OCI-M1 (cell line): ENCODE measurements at places on chromosomes 6 and 20.

DNA sequence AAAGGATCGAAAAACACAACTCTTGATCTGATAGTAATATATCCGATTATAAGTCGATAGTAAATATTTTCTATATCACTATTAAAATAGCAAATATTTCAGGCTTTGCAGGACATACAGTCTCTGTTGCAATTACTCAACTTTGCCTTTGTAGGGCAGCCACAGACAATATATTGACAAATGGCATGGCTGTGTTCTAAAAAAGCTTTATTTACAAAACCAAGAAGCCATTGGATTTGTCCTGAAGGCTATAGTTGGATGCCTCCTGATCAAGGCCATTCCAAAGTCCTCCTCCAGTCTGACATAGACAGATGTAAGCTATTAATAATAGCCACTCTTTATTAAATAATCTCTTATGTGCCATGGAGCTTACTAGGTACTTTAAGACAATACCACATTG lies 5.9 kb downstream of the OCSTAMP start:
- DNase-seq, result peak; percentile 26

DNA sequence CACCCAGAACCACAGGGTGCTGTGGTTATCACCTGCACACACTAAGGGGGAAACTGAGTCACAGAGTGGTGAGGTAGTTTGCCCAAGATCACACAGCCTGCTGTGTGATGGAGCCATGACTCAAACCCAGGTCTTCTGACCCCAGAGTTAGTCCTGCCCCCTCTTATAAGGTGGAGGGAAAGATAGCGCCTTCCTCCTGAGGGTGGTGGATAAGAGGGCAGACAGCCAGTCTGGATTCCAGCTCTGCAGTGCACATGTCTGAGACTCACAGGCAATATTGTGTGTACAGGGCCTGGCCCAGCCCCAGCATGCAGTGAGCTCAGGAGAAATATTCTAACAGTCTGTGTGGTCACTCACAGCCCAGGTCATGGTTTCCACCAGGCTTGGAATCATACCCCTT lies 393.7 kb downstream of the CDH4 start:
- no peak for DNase-seq

DNA sequence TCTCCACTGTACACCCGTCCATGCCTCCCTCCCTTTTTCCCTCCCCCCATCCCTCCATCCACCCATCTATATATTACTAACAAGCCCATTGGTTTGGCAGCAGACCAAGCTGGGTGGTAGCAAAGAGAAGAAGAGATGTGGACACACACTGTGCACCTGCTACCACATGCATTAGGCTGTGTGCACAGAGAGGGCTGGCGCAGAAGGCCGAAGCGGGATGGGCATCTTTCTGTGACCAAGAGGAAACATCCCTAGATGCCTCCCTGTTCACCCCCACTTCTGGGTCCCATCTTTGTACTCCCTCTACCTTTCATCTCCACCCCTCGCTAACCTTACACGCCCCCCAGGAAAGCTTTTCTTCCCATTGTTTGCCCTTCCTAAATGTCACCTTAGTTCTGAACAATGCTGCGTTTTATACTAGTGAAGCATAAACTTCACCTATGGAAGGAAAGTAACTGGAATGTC lies 64.9 kb upstream of the AFDN start:
- no peak for DNase-seq

GRCh38 chr6:1372690-1373089 lies 16.7 kb upstream of the FOXF2 start:
- DNase-seq, result no peak

- no peak for DNase-seq
Observed at GRCh38 chr6:12081771-12082170, 69.7 kb downstream of the HIVEP1 start.

GRCh38 chr20:933029-933428 lies 16.9 kb upstream of the ANGPT4 start:
- peak; percentile 83 for DNase-seq

- no peak for DNase-seq
Observed at GRCh38 chr6:125884634-125885371, 71.8 kb upstream of the HINT3 start.

DNA sequence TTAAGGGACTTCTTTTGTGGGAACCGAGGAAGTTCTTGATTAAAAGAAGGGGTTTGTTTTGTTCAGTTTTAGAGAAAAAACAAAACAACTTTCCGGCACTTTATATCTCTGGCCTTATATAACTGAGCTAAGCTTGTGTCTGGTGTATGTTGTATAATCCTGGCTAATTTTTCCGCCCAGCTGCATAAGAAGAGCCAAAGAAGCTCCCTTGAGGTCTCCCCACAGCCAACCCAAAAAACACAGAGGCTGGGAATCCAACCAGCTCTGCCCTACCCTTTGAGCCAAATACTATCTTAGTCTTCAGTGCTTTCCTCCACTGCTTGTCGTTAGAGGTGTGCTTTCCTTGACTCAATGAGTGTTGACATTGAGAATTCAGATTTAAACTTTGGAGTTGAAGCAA lies 45.5 kb upstream of the RNF146 start:
- DNase-seq, result no peak

GRCh38 chr6:40287296-40287850 lies 299.8 kb downstream of the LRFN2 start:
- DNase-seq, result no peak

DNA sequence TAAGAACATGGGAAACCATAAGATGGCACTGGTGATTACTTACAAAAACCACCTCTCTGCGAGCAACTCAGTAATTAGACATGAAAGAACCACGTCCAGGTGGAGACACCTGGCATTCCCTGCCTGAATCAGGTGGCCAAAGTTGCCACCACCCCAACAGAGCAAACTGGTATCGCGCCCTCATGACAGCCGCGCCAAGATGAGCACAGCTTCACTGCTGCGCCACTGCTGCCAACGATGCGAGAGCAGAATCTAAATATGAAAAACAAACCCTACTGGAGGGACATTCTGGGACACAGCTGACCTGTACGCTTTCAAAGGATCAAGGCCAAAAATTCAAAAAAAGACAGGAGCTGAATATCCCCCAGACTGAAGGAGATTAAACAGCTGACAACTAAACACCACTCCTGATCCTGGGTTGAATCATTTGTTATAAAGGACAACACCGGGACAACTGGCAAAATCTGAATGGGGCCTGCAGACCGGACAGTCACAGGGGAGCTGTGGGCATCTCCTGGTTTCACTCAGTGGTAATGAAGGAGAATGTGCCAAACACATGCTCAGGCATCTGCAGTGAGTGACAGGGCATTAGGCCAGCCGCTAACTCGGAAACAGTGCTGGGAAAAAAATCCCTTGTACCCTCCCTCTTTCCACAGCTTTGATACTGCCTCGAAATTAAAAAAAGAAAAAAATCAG lies 17.4 kb downstream of the CST7 start:
- DNase-seq, result no peak

DNA sequence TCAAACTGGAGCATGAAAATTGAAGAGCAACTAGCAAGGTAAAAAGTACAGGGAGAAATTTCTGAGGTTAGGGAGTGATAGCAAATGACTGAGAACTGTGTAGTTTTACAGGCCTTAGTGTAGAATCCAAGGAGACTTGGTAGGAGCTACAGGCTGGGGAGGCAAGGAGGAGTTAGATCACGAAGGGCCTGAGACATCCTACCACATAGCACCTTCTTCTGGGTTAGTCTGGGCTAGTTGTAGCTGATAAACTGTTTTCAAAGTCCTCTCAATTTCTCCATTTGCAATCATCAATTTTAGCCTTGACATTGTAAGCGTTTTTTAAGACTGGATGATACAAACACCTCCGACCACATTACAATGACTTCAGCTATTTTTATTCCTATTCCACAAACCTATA lies 209.7 kb downstream of the TMEM200A start:
- DNase-seq, result no peak

DNA sequence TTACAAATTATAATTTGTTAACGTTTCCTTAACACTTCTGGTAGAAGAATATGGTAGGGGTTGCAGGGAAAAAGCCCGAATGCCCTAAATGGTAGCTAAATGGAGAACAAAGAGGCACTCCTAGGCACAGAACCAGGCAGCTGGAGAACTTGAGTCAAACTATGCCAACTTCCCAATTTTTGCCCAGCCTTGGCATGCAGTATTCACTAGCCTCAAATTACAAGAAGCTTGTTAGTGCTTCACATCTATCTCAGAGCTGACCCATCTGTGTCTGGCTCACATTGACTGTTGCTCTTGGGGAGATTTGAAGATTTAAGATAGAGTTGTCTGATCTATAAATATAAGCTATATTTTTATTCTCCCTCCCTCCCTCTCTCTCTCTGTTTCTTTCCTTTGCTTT lies 19.4 kb upstream of the LRFN2 start:
- no peak for DNase-seq

DNA sequence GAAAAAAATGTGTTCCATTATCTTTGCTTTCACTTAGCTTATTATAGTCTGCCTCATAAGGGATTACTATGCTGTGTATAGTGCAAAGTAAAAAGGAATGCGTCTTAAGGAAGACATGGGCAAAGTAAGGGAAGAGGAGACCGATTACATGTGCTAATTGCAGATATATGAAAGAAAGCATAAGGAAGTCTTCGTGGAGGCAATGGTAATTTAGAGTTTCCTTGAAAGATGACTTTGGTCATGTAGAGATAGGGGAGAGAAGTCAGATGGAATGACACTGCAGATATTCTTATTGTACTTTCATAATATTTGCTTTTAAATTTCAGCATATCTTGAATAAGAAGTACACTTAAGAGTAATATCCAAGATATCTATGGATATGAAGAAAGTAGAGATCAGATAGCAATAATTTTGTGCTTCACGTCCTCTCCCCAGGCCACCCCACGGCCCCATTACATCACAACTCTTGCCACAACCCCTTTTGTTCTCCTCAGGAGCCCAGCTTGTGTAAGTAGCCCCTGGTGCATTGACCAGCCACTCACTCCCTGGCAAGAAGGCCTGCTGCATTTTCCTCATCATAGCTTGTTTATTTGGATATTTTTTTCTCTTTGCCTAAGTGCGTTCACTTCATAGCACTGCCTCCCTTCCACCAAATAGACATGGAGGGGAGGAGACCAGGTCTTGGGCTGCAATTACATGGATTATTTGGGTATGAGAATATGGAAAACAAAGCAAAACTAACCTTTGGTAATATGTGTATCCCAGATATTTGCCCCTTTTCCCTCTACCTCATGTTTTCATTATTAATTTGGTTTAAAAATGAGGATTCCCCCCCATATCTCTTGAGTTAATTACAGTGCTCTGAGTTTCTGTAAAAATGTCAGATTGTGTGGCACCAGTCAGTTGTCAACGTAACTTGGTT lies 30.7 kb upstream of the COL10A1 start:
- peak; percentile 81 for DNase-seq

- DNase-seq, result no peak
Observed at GRCh38 chr6:73968221-73968757, 272.3 kb downstream of the CD109 start.

DNA sequence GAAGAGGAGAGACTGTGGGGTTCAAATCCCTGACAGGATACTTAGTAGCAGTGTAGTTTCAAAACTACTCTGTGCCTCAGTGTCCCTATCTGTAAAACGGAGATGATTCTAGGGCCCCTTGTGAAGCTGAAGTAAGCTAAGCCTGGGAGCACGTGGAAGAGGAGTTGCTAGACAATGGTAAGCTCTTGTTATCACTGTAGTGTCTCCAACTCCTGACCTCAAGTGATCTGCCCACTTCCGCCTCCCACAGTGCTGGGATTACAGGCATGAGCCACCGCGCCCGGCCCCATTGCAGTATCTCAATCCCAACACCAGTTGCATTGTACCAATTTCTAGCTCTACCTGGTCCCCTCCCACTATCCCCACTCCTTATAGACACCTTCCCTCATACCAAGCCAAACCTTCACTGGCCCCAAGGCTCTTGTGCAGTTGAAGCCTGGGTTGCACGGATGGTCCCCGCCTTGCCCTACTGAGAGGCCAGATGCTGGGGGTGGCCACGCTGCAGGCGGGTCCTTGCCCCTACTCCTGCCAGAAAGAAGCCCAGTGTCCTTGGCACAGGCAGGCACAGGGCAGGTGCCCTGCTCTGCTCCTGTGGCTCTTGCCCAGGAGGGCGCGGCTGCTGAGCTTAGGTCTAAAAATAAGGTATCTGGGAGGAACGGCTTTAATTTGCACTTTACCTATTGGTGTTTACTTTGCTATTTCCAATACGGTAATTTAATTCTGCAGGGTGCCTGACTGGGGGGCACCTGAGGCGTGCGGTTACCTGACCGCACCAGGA lies 118.1 kb downstream of the VEGFA start:
- DNase-seq, result peak; percentile 93

GRCh38 chr20:56897318-56897957 lies 268.3 kb downstream of the TFAP2C start:
- no peak for DNase-seq
